Iris pigment epithelial cell (primary cell): ENCODE measurements at places on chromosomes 3 and 15.

DNA sequence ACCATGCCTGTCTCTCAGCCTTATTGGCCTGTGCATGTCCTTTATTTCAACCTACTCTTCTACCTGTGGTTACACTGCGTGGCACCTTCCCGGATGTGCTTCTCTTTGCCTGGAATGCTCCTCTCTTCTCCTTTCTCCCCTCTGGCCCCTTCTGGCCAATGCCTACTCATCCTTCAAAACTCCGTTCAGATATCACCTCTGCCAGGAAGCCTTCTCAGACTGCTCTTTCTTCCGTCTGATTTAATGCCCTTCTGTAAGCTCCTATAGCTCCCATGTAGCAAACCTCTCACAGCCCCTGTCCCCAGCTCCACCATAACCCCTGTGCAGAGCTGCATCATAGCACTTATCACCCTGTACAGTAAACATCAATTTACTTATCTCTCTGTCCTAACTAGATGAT is 13.2 kb downstream of the KLHL6 start:
- DNase-seq: no peak

- no peak for DNase-seq
Measured at GRCh38 chr15:48930735-48931134, 33.0 kb downstream of the SHC4 start.

DNA sequence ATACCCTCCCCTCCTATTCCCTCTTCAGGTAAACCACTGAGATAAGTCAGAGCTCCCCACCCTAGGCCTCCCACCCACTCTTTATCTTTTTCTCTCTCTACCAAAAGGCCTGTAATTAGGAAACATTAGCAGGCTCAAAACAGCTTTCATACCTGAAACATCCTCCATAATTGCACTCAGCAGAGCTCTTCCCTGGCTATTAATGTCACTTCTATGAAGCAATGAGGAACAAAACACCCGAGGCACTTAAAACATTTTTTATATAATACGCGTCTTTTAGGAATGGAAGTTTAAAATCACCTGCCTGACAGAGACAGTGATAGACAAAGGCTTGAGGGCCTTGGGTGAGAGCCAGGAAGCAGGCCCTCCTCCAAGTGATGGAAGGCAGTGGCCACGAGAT is 138.9 kb downstream of the EPHB1 start:
- DNase-seq: no peak

- DNase-seq: no peak
Measured at GRCh38 chr3:112027826-112028225, 6.7 kb upstream of the TMPRSS7 start.

DNA sequence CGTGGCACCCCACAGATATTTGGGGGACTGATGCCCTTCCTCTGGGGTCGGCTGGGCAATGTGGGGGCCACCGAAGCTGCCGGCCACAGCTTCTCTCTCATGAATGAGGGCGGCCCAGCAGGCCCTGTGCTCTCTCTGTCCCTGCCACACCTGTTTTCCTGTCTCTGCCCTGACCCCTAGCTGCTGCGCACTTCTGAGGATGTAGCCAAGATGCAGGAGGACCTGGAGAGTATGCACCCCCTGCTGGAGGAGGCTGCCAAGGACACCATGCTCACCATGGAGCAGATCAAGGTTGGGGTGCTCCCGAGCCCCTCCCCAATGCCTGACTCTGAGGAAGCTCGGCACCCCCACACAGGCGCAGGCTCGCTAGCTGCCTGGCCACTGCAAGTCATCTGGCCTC is 59.7 kb downstream of the SEMA3G start:
- DNase-seq: peak; percentile 52

DNA sequence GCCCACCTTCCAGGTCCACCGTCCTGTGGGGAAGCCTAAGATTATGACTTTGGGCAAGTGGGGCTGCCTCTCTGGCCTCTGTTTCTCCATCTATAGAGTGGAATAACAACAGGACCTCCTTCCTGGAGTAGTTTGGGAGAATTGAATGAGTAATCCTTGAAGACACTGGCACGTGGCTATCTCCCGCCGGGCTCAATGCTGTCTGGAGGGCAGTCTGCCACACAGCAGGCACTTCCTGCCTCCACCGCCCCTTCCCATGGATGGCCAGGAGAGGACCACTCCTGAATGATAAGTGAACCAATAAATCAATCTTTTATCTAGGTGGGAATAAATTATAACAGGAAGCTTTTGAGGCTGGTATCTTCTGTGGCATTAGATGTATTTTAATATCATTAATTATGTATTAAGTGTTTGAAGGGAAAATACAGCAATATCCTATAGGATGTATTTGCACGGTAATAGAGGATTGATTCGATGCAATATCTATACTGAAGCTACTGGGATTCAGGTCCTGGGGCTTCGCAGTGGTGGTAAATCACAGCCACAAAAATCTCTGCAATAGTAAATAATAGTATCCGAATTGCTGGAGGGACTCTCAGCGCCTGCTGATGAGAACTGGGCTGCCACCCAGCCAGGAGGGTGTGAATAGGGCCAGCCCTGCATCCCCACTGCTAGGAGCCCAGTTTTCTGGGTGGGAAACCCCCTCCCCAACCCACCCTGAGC is 15.9 kb downstream of the MEGF11 start:
- no peak for DNase-seq

GRCh38 chr3:151926956-151927355 is 53.5 kb downstream of the SUCNR1 start:
- peak; percentile 89 for DNase-seq

DNA sequence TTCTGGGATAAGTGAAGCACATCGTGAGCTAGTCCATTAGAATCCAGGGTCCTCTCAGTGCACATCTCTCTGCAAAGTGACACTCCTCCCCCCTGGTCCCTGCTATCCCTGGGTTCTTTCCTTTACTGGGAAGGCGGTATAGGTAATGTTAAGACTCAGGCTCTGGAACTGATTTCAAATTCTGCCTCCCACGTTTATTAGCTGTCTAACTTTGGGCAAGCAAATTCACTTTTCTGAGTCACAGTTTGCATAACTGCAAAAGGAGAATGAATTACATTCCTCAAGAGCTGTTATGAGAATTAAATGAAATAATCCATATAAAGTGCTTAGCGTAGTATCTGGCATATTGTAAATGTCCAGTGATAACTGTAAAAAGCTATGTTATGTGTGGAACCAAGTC is 168.1 kb upstream of the LRRN1 start:
- peak; percentile 31 for DNase-seq

DNA sequence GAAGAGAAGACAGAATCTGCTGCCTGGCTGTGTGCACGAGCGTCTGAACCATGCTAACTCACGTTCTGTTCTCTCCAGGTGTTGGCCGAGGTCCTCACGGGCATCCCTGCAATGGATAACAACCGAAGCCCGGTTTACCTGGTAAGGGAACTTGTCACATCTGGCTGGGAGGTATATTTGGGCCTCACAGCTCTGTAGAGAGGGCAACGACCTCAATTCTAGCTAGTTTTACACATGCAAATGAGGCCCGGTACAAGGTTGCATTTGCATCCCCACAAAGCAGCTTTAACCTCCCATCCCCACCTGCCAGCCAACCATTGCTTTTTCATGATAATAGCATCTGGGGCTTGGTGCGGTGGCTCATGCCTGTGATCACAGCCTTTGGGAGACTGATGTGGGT is 22.0 kb upstream of the TATDN2 start:
- no peak for DNase-seq

DNA sequence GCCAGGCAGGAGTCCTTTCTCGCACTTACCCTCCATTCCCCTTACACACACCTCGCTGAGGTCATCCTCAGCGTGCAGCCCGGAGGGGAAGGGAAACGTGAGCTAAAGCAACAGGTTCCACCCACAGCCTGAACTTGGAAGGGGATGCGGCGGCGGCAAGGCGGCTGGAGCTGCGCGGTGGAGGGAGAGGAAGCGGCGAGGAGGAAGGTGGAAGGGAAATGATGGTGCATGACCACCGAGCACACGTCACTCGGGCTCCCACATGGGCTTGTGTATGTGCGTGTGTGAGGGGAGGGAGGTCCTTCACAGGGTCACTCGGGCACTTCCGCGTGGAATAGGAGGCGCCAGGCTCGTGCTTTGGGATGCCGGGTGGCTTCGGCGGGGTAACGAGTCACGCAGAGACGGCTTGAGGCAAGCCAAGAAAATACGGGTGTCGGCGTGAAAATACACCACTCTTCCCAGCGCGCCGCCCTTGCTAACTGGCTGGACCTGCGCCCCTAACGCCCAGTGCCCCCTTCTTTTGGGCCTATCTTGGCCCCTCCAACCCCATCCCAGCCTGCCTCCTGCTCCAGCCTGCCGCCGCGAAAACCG is 225.5 kb upstream of the IL12A start:
- peak; percentile 89 for DNase-seq

- DNase-seq: no peak
Measured at GRCh38 chr15:49605588-49605987, 15.0 kb downstream of the FAM227B start.

GRCh38 chr3:101803173-101803782 is 24.3 kb downstream of the NXPE3 start:
- peak; percentile 80 for DNase-seq

GRCh38 chr15:94383041-94383440 is 151.7 kb downstream of the MCTP2 start:
- no peak for DNase-seq

GRCh38 chr3:50444213-50444612 is 59.2 kb downstream of the CACNA2D2 start:
- DNase-seq: peak; percentile 10

DNA sequence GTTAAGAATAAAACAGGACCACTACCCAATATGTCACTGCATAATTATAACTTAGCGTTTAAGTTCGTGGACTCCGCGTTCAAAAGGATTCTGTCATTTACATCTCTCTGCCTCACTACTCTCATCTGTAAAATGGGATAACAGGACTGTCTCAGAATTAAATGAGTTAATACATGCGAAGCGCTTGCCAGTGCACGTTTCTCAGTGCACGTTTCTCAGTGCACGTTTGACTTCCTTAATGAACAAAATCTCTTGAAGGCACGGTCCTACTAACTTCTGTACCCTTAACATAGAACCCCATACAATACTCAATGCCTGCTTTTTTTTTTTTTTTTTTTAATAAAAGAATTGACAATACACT is 499 bp downstream of the RABL3 start:
- DNase-seq: no peak

DNA sequence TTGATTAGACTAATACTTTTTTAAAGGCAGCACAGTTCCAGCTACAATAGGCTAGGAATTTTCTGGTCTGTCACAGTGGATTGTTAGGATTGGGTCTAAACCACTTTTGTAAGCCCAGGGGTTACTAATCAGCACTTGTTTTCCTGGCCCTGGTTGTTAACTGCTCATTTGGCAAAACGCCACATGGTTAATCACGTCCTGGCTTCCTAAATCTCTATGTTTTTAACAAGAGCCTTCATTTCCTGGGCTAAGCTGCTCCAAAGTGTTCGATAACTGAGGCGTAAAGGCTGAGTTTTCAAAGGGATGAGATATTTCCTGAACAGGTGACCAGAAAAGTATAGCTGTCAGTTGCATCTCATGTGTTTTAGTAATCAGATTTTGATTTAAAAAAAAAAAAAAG is 38.9 kb upstream of the CLRN1 start:
- DNase-seq: peak; percentile 38

GRCh38 chr3:120028271-120029047 is 65.8 kb downstream of the GSK3B start:
- no peak for DNase-seq

DNA sequence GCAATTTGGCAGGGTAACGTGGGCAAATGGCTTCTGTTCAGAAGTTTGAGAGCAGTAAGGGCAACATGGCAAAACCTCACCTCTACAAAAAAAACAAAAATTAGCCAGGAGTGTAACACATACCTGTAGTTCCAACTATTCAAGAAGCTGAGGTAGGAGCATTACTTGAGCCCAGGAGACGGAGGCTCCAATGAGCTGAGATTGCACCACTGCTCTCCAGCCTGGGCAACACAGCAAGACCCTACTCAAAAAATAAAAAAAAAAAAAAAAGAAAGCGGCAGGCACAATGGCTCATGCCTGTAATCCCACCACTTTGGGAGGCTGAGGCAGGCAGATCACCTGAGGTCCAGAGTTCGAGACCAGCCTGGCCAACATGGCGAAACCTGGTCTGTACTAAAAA is 5.9 kb upstream of the INO80 start:
- no peak for DNase-seq

DNA sequence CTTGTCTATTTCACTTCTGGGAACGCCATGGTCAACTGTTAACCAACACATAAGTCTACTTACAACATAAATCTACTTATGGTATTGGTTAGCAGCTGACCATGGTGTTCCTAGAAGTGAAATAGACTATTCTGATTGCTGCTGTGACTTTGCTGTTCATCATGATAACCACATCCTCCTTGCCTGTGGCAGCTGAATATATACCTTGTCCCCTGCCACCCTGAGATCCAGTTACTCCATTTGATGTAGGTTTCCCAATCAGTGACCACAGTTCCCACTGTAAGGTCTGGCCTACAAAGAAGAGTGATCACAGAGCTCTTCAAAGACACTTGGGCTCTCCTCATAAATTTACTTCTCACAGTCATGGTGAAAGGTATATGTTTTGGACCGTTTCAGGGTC is 66.8 kb upstream of the ALDH1A3 start:
- DNase-seq: no peak

DNA sequence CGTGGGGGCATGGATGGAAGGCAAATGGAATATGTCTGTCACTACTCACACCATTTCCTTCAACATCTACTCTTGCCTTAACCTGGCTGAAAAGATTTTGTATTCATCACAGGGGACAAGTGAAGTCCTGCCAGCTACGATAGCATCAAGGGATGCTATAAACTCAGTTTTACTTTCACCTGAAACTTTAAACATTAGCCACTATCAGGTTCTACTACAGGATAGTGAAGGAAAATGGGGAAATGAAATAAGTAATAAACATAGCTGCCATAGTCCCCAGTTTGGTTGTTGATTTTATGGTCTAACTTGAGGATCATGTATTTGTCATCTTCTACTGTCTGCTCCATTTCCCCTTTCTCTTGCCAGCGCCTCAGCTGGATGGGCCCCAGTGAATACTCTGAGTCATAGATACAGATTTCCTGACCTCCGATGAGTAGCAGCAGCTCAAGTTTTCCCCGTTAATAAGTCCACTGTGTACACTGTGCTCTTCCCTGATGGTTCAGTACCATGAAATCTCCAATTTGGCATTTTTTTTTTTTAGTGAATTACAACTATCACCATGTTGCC is 338.2 kb upstream of the SLCO3A1 start:
- peak; percentile 93 for DNase-seq
